ENCODE measurements at places on chromosomes 16 and 17. TPM values are rescaled to one million over a fixed set of nuclear protein-coding genes. Genes with fewer than 3 reads are reported as not detected.

Gene SBK1
- total RNA-seq = 1.3 TPM

Gene HS3ST3B1
- 9.8 TPM for total RNA-seq

Gene KRTAP3-2
- total RNA-seq = not detected

Gene HNF1B
- total RNA-seq = 5.0 TPM

Gene SEPTIN12
- total RNA-seq = not detected

Gene KCNH4
- 0.64 TPM for total RNA-seq

GRCh38 chr17:41835800-41836549 is at the start of gene NT5C3B:
TSS of gene NT5C3B (minus strand) at chr17:41836232. CDS start at chr17:41836193, 39 bp downstream.
- peak; percentile 54 for DNase-seq

DNA sequence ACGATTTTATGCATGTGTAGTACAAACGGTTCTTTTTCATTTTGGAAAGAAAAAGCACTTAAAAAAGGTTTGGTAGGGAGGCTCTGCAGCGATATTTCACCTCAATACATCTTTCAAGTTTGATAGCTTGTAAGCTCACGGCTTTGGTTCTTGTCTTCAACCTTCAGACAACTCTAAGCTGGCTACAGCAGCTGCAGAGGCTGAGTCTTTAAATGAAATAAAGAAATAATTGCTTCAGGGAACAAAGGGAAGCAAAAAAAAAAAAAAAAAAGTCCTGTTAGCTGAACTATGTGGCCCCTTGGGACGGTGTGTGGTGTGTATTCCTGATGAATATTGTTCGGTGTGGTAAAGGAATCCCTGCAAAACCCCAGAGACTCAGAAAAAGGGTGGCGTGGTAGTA is 265.1 kb downstream of the NTN1 start:
- DNase-seq = no peak

- DNase-seq = no peak
Measured at GRCh38 chr17:7849751-7850504, 4.9 kb upstream of the TMEM88 start.

DNA sequence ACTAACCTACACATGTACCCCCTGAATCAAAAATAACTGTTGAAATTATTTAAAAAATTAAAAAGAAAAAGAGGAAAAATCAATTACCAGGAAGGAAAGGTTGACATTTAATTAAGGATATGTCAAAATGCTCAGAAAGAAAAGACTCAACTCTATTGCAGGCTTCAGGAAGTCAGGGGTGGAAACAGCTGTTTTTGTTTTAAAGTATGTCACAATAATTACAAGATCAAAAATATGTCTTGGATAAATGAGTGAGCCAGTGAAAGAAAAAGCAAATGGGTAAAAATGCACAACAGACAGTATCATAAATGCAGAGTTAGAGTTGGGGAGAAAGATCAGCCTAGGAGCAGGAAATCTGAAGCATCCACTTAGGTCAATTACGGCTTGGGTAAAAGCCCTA is 146.0 kb downstream of the CDH11 start:
- DNase-seq = no peak

DNA sequence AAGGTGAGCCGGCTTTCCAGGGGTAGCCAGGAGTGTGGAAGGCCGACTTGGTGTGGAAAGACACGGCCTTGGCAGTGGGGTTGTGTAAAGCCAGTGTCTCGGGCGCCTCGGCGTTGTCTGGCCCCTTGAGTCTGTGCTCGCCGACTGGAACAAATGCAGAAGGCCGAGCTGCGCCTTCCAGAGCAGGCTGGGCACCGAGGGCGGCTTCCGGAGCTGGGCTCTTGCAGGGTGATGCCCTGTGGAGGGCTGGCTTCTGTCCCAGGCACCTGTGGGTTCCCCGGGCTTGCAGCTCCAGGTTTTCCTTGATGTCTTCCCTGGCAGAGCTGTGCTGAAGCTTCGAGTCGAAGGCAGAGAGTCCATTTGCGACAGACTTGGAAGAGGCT is 8.0 kb downstream of the ZNF750 start:
- DNase-seq = no peak

DNA sequence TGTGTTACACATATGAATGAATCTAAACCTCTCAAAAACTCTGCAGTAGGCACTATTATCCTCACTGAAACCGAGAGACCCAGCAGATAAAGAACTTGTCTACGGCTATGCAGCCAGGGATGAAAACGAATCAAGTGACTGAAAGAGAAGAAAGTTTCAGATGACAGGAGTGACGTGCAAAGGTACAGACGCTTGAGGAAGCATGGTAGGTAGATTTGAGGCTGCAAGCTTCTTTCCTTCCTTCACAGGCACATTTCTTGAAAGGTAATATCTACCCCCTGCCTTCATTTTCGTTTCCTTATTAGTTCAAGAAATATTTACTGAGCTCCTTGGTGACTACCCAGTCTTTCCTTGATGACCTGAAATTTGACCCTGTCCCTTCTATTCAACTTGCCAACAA is 211.5 kb upstream of the AXIN2 start:
- DNase-seq = no peak

DNA sequence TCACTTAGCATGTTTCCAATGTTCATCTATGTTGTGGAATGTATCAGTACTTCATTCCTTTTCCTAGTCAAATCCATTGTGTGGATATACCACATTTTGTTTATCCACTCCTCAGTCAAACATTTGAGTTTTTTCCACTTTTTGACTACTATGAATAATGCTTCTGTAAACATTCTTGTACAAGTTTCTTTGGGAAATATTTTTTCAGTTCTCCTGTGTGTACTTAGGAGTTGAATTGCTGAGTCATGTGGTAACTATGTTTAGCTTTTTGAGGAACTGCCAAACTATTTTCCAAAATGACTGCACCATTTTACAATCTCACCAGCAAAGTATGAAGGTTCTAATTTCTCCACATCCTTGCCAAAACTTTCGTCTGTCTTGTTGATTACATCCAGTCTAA is 223.7 kb upstream of the AXIN2 start:
- DNase-seq = no peak

DNA sequence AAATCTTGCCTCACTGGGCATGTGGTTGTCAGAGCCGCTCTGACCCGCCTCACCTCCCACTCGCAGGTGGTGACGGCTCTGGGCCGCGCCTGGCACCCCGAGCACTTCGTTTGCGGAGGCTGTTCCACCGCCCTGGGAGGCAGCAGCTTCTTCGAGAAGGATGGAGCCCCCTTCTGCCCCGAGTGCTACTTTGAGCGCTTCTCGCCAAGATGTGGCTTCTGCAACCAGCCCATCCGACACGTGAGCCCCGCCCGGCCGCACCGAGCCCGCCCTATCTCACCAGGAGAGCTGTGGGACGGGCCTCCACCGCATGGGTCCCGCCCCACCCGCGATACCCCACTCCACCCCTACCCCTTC is 4.0 kb downstream of the TGFB1I1 start:
- DNase-seq = no peak

GRCh38 chr16:56635441-56635967 is 3.0 kb upstream of the MT1A start:
- DNase-seq = no peak

GRCh38 chr16:1375741-1376410 is 24.1 kb downstream of the GNPTG start:
- DNase-seq = no peak

GRCh38 chr16:58249780-58250478 is 44.9 kb downstream of the PRSS54 start:
- peak; percentile 83 for DNase-seq

DNA sequence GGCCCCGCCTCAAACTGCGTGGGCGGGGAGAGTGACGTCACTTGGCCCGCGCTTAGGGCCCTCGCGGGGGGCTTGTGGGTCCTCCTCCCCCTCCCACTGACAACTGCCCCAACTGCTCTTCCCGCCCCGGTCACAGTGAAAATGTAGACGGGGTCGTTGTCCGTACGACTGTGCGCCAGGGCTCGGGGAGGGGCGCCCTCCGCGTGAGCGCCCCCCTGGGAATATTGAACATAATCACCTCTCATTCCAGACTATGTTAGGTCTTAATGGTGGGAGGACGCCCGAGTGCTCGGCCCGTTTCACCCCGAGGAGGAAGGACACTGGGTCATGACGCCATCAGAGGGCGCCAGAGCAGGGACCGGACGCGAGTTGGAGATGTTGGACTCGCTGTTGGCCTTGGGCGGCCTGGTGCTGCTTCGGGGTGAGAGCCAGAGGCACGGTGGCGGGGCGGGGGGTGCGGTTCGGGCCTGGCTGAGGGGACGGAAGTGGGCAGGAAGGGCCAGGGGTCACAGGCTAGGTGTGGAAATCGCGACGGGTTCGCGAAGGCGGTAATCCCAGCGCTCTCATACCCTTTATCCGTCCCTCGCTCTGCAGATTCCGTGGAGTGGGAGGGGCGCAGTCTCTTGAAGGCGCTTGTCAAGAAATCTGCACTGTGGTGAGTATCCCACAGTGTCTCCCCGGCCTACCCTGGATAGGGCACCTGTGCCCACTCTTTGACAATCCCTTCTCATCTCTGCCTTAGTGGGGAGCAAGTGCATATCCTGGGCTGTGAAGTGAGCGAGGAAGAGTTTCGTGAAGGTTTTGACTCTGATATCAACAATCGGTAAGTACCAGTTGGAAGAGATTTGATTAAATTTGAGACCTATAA is at the start of gene ELP5:
TSS of gene ELP5 (plus strand) at position 40 of the 868 bp plus-strand sequence. CDS start at position 376, 336 bp downstream.
- peak; percentile 88 for DNase-seq

DNA sequence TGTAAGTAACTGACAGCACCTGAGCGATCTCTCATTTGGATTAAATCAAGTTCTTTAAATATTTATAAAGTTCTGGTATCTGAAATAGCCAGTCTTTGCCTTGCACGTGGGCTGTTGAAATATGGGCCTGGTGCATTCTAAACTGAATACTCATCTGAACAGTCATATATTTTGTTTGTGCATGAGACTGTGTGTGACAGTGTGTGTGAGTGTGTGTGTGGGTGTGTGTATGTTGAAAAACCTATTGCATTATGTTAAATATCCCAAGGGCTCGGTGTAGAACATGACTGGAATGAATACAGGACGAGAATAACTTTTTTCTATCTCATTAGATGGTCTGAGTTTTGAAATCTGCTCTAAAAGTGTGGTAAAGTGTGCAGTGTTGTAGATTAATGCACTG is 82.4 kb upstream of the TOX3 start:
- DNase-seq = no peak

DNA sequence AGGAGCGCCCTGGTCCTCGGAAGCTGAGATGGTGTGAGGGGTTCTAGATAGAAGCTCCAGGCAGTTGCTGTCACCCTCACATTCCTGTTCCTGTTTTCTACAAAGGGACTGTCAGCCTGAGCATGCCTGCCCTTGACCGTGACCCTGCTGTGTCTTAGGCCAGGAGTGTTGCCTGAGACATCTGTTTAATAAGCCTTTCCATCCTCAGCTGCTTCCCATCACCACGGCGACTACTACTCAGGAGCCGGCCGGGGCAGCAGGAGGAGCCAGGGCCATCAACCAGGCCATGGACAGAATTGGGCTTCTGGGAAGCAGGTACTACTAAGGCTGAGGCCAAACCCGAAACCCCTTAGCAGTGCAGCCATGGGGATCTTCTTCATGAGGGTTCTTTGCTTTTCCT is 151.4 kb downstream of the KATNIP start:
- no peak for DNase-seq

GRCh38 chr16:80844395-80844794 is 40.0 kb upstream of the CDYL2 start:
- DNase-seq = no peak

DNA sequence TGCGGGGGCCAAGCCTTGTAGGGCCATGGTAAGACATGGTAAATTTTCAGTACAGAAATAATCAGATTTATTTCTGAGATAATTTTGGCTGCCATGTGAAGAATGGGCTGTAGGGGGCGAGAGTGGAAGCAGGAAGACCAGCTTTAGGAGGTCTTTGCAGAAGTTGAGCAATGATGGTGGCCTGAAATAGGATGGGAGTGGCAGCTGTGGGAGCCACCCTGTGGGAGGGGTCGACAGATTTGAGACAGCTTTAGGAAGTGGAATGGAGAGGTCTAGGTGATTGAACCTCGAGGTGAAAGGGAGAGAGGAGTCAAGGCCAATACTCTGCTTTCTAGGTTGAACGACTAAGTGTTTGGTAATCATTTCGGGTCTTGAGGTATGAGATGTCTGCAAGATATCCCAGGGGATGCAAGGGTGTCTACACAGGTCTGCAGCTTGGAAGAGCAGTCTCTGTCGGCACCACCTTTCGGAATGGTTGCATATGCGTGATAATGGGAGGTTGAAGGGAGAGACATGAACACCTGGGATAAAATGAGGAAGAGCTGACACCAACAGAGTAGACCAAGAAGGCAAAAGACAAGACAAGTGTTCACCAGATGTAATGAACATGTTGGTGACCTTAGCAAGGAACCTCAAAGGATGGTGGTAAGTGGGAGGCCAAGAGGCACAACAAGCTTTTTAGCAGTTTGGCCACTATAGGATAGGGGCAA is 4.2 kb upstream of the ATXN7L3 start:
- peak; percentile 51 for DNase-seq

DNA sequence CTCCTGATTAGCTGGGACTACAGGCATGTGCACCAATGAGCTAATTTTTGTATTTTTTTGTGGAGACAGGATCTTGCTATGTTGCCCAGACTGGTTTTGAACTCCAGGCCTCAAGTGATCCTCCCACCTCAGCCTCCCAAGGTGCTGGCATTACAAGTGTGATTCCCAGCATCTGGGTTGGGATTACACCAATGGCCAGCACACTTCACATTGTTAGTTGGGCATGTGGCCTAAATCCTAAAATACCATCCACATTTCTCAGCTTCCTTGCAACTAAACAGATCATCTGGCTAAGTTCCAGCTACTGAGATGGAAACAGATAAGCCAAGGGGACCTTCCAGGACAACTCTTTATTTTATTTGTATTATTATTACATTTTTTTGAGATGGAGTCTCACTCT is 9.9 kb downstream of the RABEP2 start:
- no peak for DNase-seq

DNA sequence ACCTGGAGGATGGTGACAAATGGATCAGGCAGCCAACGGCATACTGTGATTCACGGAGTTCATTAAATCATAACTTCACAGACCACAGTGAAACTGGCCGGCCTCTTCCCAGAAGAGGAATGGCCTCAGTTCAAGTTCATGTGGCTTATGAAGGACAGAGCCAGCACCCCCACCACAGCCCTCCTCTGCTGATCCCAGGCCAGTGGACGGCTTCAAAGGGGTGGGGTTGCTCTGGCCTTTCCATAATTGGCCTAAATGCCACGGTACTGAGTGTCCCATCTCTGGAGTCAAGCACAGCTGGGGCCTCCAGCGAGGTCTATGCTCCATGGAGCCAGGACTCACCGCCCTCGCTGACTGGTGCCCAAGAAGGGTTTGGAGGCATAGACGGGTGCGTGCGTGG is 21.4 kb downstream of the GALNS start:
- no peak for DNase-seq

DNA sequence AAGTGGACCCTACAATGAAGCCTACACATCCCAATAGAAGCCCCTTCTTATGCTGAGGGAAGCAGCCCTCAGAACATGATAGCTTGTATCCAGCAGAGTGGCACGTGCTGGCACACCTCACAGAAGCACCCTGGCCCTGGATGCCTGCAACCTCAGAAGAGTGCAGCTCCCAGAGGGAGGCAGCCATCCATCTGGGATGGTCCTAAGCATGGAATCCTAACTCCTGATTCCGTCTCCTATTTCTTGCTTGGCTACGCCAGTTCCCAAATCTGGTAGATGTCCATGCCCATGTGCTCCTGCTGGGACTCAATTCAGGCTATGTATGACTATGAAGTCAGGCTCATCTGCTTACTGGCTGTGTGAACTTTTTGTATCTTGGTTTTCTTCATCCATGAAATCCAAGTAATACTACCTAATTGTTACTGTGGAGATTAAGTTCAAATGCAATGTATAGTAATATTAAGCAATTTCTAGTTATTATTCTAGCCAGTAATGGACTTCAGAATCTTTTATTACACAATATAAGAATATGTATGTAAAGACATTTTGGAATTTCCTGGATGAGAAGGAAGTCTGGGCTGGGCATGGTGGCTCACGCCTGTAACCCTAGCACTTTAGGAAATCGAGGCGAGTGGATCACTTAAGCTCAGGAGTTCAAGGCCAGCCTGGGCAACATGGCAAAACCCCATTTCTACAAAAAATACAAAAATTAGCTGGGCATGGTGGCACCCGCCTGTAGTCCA is 32.4 kb downstream of the SIAH1 start:
- DNase-seq = no peak

All from activated T-helper 2 cell treated with anti-CD3 and anti-CD28 coated beads, Interferon-gamma antibody, Interleukin-2, Interleukin-4, amounts not matched to agents 10 μg/mL and 5 μg/mL and 100 μg/mL, durations not matched to agents 14 hours and 24 hours and 36 hours (primary cell).